ENCODE measurements at places on chromosomes 2 and 18. TPM values are rescaled to one million over a fixed set of nuclear protein-coding genes. Genes with fewer than 3 reads are reported as not detected.

DNA sequence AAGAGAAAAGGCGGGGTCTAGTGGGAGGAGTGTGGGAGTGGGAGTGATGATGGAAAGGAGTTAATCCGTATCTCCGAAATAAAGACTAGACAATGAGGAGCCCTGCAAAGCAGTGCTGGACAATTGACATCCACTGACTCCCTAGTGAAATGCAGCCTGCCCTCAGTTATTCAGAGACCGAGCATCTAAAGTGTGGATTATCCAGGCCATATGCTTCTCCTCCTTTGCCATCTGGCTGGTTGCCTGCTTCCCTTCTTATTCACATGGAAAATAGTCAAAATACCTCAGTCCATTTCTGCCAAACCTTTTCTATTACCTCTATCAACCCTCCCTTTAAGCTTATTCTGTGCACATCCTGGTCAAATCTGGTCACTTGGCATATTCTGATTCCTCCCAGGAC lies 288.8 kb upstream of the SIX3 start:
- no peak for DNase-seq

DNA sequence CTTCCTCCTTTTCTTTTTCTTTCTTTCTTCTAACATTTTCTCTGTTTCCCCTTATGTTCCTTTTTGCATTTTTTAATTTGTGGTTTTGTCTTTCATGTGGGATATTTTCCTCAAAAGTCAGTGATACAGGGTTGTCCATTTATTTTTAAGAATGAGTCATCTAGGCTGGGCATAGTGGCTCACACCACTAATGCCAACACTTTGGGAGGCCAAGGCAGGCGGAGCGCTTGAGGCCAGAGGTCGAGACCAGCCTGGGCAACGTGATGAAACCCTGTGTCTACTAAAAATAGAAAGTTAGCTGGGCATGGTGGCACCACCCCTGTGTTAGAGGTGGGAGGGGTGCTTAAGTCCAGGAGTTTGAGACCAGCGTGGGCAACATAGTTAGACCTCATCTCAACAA lies 35.8 kb downstream of the KATNAL2 start:
- DNase-seq, result no peak

DNA sequence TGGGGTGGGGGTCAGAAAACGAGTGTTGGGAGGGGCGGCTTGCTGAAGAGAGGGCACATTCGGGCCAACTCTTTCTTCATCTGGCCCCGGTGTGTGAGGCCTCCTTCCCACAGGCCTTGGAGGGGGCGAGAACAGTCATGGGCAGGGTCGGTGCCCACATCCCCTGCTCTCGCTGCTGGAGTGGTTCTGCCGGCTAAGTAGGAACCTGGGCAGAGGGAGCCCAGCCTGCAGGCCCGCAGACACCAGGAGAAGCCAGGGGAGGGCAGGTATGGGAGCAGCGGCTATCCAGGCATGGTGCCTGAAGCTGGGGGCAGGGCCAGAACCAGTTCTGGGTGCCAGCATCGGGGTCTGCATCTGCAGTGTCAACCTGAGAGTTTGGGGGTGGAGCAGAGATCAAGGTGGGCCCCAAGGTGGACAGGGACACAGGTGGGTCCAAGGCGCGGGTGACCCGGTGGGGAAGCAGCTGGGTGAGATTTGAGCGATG lies 46.6 kb upstream of the HPCAL1 start:
- no peak for DNase-seq

GRCh38 chr2:158818511-158818910 lies 23.4 kb downstream of the DAPL1 start:
- DNase-seq, result no peak

DNA sequence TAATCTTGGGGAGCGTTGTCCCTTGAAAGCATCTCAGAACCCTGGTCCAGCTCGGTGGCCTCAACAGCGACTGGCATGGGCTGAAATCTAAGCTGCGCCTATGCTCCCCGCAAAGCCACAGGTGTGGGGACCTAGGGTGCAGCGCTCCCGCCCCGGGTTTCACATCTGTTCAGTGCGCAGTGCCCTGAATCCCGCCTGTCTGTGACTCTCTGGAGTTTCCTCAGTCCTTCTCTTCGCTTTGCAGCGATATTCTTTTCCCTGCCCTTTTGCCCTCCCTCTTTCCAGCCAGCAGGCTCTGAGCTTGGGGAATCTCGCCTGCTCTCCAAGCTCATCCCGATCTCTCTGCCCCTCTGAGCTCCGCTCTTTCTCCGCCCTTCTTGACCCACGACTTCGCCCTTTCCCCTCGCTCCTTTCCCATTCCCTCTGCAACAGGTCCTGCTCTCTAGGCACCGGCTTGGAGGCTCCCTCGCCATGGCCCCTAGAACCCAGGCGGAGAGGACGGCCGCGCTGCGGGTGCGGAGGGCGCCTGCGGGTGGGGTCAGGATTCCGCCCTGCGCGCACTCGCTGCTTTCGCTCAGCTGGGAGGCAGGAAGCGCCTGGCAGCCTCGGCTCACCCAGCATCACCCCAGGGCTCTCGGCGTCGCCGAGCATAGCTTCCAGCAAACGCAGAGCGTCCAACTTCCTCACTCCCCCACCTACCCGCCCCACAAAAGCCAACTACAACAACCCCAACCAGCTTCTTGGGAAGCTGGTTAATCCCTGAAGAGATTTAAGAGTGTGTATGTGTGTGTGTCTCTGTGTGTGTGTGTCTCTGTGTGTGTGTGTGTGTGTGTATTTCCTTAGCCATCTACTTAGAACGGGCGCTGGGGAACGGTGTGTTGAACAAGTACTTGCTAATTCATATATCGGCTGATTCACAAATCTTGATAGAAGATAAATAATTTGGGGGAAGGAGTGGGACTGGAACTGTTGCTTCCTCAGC lies 1.1 kb downstream of the GRP start:
- DNase-seq, result no peak

DNA sequence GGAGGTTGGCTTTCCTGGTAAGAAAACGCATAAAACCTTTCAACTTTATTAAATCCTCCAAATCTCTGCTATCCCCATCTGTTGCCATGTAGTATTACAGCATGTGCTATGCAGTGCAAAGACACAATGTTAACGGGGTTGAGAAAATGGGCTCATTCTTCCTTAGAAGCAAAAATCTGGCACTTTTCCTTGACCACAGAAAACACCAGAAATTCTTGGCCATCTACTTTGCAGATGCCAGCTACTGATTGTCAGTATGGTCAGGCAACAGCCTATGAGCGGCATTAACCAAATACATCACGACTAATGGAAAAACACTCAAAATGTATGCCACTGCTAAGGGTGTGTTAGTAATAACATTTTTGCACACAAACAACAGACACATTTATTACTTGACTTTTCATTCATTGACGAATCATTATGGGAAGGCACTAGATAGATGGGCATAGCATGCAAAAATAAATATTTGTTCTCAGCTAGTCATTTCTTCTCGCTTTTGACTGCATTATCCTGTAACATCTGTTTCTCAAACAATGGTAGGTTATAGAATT lies 65.2 kb upstream of the CRIM1 start:
- DNase-seq, result no peak

DNA sequence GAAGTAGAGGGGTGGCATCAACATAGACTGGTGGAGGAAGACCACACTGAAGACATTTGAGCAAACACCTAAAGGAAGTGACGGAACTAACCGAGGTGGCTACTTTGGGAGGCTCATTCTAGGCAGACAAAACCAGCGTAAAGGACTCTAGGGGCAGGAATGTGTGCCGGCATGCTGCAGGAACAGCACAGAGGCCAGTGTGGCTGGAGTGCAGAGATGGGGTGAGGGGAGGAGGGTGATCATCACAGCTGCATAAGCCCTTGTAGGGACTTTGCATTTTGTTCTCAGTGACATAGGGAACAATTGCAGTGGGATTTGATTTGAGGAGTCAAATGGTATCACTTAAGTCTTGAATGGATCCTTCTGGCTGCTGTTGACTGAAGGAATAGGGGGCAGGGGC lies 253.5 kb downstream of the NCKAP5 start:
- DNase-seq, result no peak

- no peak for DNase-seq
These were observed 273.5 kb downstream of the RNF144A start for GRCh38 chr2:7190587-7191324.

DNA sequence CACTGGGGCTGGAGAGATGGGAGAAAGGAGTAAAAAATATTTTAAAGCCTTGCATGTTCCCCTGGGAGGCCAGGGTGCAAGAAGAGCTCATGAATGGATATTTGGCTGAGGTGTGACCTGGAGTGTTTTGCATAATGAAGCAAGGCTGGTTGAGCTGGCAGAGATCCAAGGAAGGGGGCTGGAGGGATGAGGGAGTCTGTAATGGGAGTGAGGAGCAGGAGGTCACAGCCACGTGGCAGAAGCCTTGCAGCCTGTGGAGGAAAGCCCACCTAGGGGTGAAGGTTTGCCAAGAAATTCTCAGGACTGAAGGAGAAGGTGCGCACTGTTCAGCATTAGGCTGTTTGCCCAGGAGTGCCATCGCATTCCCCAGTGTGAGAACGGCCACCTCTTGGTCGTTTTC lies 40.3 kb upstream of the ATP8B1 start:
- no peak for DNase-seq

DNA sequence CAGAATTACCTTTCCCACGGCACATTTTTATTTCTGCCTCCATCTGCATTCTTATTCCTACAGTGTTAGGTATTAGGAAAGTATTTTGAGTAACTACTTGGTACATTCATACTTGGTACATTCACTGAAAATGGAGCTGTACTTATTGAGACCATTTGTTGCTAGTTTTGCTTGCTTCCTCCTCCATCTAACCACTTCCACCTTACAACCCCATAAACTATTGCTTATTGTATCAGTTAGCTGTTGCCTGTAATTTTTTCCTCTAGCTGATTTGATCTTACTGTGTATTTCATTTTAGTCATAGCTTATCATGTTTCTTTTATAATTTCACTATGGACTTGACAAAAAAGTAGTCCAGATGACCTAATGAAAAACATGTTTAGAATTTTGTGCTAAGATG lies 50.7 kb downstream of the AFTPH start:
- no peak for DNase-seq

- DNase-seq, result no peak
These were observed 19.6 kb downstream of the TUBB6 start for GRCh38 chr18:12327510-12328178.

DNA sequence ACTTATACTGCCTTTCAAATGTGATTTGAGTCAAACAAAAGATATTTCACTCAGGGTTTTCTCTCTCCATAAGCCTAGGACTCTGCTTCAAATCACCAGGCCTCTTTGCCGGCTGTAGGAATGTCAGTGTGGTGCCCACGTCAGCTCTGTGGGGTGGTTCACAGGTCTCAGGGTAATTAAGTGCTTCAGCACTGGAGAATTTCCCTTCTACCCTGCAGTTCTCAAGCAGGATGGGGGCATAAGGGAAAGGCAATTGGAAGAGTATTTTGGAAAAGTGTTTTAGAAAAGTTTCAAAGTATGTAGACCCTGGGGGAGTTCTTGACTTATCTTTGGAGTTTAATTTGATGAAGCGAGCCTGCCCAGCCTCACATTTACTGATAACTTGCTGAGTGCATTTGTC lies 9.6 kb downstream of the CNGA3 start:
- DNase-seq, result no peak

GRCh38 chr18:61980355-61980754 lies 87.5 kb upstream of the RNF152 start:
- no peak for DNase-seq

DNA sequence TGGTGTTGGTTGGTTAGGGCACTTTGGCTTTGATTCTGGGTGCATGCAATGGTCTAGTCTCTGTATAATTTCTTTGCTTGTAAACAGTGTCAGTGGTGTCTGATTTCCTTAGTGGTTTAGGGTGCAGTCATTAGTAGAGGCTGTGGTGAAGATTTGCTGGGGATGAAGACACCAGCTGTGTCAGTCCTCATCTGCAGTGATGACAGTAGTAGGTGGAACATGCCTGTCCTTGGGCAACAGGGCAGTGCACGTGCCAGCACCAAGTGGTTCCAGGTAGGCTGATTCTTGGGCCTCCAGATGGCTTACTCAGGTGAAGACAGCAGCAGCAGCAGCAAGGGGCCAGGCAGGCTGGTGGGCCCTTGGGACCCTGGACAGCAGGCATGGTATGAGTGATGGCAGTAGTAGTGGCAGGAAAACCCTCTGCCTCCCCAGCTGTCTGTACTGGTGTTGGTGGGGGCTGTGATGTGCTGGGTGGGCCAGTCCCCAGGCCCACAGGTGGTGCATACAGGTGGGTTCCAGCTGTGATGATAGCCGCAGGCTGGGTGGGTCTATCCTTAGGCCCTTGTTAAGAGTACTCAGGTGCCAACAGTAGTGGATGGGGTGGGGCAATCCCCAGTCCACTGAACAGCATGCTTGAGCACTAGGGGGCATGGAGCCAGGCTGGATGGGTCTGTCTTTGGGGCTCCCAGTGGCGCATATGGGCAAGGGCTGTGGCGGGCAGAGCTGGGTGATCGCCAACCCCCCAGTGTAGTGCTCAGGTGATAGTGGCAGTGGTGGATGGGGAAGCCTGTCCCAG lies 140.7 kb upstream of the THUMPD2 start:
- no peak for DNase-seq

DNA sequence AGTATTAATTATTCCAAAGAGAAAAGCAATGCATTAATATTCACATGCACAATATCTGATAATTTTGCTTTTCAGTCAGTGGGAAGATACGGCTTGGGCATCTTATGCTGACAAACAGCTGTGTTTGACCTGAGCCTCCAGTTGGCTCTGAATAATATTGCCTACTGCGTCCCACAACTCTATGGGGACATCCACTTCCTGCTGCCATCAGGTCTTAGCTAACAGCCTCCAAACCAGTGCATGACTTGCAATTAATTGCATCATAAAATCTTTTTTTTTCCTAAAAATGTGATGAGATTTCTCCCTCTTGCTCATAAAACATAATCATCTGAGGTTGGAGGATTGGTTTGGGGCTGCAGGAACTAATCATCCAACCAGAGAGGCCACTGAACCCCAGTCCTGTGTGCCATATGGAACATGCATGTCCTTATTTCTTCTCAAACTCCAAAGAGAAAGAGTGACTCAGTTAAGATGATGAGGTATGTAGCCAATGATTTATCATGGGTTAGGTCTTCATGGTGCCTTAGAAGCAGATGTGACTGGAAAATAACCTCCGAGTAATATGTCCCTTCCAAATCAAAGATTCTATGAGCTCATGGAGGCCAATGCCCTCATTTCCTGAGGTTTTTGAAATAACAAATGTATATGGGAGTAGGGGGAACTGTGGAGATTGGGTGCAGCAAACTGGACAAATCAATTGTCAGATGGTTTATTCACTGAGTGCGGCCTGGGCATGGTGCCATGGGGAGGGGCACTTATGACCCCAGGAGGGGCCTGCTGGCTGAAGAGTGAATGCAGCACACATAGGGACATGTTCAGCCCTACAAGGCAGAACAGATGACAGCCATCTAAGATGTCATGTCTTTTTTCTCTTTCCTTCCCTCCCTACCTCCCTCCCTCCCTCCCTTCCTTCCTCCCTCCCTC lies 39.4 kb downstream of the EDAR start:
- DNase-seq, result no peak

DNAJC5G gene
- 0.47 TPM for total RNA-seq

CYP26B1 gene
- total RNA-seq, result 0.44 TPM

HOXD9 gene
- total RNA-seq, result 7.6 TPM
